ENCODE measurements at places on chromosomes 13 and 19.

GRCh38 chr13:73902296-73902695 lies 231.9 kb downstream of the KLF12 start:
- DNase-seq = no peak

DNA sequence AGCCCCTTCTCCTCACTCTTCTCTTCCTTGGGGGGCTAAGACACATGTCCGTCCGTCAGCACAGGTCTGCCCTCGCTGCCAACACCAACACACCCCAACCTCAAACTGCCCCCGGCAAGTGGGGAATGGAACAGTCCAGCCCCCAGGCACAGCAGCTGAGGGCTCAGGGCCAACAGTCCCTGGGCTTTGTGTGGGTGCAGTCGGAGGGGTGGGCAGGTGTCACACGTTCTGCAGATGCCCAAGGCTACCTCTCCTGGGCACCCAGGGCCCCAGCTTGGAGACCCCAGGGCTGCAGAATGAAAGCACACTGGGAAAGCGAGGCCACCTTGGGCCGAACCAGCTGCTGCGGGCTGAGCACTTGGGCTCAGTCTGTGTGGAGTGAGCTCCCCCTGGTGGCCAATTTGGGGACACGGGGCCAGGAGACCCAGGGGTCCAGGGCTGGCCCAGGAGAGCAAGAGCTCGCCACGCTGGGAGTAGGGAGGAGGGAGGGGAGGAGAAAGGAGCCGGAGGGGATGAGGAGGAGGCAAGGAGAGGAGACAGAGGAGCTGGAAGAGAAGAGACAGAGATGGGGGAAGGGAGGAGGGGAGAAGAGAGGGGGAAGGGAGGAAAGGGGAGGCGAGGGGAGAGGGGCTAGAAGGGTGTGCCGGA lies 14.0 kb upstream of the ATP8B3 start:
- peak; percentile 83 for DNase-seq

- DNase-seq = no peak
These were observed 391.8 kb downstream of the FGF9 start for GRCh38 chr13:22062478-22063205.

DNA sequence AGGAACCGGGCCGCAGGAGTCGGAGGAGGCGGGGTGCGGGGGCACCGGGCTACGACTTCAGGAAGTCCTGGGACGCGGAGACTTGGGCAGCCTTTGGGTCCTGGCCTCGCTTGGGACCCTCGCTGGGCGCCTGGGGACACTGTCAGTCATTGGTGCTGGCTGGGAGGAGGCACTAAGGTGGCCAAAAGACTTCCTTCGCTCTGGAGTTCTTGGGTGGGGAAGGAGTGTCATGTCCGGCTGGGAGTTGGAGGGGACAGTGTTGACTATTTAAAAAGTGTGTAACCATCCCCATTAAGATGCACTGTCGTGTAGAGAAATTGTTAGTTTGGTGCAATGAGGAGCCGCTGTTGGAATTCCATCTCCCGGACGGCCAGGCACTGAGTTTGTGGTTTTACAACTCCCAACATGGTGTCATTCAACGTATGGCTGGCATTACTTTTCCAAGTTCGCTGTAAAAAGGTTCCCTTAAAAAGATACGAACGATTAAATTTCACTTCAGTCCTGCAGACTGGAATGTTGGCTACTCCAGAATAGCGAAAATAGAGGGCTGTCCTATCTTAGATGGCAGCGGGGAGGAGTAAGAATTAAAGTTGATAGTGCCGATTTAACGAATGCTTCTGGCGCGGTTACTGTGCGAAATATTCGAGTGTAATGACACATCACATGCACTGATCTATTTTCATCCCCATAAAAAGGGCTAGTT lies 776 bp downstream of the DNAJC3 start:
- DNase-seq = peak; percentile 11

DNA sequence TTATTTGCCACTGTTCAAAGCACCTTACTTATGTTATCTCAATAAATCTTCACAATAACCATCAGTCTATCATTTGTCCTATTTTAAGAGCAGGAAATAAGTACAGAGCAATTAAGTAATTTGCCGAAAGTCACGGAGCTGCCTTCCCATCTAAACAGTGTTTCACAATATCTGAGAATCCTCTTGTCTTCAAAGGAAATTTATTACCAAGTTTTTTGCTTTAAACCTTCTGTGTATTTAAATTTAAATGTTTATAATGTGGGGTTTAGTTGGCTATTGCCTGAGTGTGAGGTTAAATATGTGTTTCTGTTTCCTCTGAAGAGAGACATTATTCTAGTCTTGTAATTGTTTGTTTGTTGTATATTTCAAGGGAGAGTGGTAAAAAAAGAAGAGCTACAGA lies 633.1 kb downstream of the EFNB2 start:
- DNase-seq = no peak

DNA sequence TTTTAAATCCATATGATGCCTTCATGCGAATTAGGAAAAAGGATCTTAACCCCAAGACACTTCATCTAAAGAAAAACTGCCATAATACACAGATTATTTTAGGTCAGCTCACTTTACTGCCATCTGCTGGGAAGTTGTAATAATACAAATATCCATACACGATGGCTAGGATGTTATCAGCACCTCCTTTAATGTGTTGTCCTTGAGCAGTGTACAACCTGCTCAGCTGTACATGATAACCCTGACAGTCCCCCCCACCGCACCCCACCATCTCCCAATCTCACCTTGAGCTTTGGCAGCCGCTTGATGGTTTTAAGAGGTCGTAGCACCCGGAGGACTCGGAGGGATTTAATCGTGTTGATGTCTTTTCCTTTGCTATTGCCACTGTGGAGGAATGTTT lies 112.2 kb downstream of the IER2 start:
- DNase-seq = no peak

- DNase-seq = no peak
These were observed 20.5 kb upstream of the VSTM2B start for GRCh38 chr19:29505097-29505824.

DNA sequence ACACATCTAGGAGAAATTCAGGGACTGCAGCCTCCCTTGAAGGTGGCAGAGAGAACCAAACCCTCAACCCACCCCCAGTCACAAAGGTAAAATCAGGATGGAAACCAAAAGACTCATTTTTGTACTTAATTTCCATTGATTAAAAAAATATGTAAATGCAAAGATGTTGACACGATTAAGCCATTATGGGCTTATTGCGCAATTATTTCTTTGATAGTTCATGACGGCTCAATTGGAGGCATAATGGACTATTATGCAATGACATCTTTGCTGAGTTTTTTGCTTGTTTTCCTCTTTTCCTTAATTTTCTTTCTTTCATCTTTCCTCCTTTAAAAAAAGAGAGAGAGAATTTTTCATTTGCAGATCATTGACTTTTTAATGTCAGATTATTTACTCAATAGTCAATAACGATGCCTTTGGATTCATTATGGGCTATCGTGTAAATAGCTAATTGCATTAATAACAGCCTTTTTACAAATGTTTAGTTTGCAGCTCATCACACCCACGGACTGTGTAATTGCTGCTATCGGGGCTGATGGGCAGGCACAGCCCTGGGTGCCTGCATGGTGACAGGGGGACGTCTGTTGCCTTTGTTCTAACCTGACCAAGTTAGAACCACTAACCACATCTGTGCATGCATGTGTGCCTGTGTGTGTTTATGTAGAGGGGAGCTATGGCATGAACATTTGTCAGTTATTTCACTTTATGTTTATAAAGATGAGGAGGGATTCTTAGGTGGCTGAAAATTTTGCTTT lies 482.4 kb upstream of the TSHZ3 start:
- DNase-seq = no peak

- DNase-seq = peak; percentile 27
These were observed 388.9 kb upstream of the DACH1 start for GRCh38 chr13:72255908-72256307.

- DNase-seq = no peak
These were observed 1256.4 kb downstream of the DIAPH3 start for GRCh38 chr13:58907347-58907746.

DNA sequence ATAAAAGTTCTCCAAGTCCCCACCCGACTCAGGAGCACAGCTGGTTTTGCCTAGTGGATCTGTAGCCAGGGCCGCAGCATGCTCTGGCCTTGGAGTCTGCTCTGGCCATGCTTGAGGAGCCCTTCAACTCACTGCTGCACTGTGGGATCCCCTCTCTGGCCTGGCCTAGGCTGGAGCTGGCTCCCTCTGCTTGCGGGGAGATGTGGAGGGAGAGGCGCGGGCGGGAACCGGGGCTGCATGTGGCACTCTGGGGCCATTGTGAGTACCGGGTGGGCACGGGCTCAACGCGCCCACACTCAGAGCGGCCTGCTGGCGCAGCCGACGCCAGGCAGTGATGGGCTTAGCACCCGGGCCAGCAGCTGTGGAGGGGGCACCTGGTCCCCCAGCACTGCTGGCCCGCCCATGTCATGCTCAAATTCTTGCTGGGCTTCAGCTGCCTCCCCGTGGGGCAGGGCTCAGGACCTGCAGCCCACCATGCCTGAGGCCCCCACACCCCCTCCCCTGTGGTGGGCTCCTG lies 57.0 kb upstream of the ATP12A start:
- DNase-seq = no peak

DNA sequence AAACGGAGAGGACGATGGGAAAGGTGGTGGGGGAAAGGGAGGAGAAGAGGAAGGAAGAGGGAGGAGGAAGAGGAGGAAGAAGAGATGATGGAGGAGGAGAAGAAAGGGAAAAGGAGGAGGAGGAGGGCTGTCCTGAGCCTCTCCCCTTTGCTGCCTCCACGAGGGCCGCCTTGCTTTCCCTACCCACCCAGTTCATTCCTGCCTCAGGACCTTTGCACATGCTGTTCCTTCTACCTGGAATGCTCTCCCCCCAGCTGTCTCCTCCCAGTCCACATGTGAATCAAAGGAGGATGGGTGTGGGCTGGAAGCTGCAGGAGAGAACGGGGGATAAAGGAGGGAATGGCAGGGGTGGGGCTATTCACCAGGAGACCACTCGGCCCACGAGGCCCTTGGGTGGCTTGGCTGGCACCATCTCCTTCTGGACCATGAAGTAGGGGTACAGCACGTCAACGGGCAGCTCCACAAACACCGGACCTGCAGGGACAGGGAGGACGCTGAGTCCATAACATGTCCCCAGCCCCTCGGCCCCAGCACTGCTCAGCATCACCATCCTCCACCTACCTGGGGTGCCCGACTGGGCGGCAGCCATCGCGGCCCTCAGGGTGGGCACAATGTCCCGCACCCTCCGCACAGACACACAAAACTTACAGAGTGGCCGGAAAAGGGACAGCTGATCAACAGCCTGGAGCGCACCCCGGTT lies 15.3 kb downstream of the SYDE1 start:
- no peak for DNase-seq

GRCh38 chr19:45793178-45793564 lies 526 bp upstream of the DMWD start:
- DNase-seq = no peak

GRCh38 chr19:41755328-41755913 lies at the start of gene CEACAM6:
CEACAM6 (plus strand) TSS chr19:41755530; CDS start chr19:41755639, 109 bp downstream.
- peak; percentile 77 for DNase-seq

- no peak for DNase-seq
These were observed 11.6 kb downstream of the CNFN start for GRCh38 chr19:42378225-42379215.

GRCh38 chr19:12365236-12366162 lies at the start of gene ZNF442:
ZNF442 (minus strand) TSS chr19:12365683; CDS start chr19:12363631, 2,052 bp downstream.
- DNase-seq = peak; percentile 95

All from left colon (tissue), 2 donors.